ENCODE measurements at places on chromosomes 7 and 10.

- DNase-seq = no peak
Observed at GRCh38 chr10:24219963-24220362, 11.0 kb downstream of the KIAA1217 start.

DNA sequence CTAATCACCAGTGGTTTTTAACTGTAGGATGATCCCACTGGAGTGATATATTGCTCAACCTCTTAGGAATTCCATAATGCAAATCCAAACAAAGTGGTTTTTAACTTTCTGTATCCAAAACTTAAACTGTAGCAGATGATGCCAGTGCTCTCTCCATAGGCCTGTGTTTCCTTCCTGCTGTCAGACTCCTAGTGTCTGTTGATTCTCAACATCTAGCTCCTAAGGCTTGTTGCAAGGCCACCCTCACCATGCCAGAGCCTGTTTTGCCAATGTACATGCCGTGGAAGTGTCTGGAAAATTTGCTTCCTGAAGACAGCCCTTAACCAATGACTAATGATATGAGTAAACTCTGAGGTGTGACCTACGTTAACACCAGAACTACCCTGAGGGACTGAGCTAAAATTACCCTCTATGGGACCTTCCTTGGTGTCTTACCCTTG is 39.3 kb downstream of the C1GALT1 start:
- DNase-seq = no peak

- DNase-seq = no peak
Observed at GRCh38 chr7:24436131-24436920, 136.9 kb upstream of the PALS2 start.

DNA sequence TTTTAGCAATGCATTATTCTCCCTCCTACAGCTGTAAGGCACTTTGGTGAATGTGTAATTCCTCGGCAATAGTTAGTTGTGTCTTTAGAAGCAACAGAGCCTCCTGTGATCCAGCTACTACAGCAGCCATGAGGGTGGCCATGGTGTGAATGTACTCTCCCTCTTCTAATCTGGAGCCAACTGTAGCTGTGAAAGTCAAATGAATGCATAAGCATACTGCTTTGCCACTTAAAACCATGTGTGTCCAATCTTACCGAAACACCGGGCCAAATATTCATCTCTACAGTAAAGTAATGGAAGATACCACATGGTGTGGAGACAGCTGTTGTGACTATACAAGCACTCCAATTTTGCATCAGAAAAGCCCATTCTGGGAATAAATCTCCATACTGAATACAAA is 195.0 kb downstream of the DNAJC1 start:
- no peak for DNase-seq

- DNase-seq = no peak
Observed at GRCh38 chr10:122663516-122664130, 36.0 kb downstream of the C10orf120 start.

GRCh38 chr7:14381306-14381705 is 391.8 kb upstream of the ETV1 start:
- DNase-seq = no peak

- DNase-seq = no peak
Observed at GRCh38 chr10:22321924-22322640, 1.2 kb downstream of the BMI1 start.

GRCh38 chr7:26743205-26743604 is 121.2 kb downstream of the SKAP2 start:
- DNase-seq = no peak

- DNase-seq = no peak
Observed at GRCh38 chr7:2927592-2927991, 83.5 kb upstream of the GNA12 start.

- DNase-seq = no peak
Observed at GRCh38 chr7:114925434-114925833, 3.5 kb downstream of the MDFIC start.

DNA sequence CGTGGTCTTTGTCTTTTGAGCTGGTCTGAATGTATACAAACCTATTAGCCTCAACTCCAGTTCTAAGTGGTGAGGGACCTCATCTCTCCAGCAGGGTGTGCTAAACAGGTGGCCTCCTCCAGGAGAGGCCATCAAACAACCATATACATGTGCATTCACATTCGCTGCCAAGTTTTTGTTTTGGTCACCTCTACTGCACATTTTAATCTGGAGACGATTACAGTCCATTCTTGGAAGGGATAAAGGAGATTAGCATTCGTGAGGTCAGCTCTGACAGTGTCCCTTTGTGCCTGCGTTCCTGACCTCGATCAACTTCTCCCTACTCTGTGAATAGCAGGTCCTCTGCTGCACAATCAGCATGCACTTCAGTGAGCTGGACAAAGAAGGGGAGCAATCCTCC is 60.8 kb downstream of the RHOBTB1 start:
- no peak for DNase-seq

DNA sequence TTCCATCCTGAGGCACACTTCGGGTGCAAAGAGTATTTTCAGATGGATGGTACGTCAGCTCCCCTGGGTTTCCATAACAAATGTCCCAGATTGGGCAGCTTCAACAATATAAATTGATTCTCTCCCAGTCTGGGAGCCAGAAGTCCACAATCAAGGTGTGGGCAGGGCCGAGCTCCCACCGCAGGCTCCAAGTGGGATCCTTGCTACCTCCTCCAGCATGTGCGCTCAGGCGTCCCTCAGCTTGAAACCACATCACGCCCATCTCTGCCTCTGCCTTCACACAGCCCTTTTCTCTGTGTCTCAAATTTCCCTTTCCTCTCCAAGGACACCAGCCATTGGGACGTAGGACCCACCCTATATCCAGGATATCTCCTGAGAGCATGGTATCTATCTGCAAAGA is 153.5 kb downstream of the DIP2C start:
- no peak for DNase-seq
